ENCODE measurements at places on chromosomes 11 and 22.

- DNase-seq, result no peak
Observed at GRCh38 chr22:48137640-48138039, 1375.2 kb downstream of the TBC1D22A start.

DNA sequence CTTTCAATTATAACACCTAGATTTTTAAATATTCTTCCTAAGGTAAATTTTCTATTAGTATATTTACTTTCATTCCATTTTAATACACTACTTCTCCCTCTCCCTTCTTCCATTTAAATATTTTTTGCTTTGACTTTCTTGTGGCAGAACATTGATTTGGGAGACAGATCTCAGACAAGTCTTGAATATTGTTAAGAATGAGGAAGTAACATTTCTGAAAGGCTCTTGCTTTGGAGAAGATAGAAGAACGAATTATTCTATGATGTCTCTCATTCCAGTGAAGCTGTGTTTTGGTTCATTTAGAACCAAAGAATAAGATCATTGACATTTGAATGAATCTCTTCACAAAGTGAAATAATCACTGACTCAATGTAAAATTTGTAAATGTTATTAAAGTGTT lies 2.4 kb downstream of the IPO7 start:
- no peak for DNase-seq

DNA sequence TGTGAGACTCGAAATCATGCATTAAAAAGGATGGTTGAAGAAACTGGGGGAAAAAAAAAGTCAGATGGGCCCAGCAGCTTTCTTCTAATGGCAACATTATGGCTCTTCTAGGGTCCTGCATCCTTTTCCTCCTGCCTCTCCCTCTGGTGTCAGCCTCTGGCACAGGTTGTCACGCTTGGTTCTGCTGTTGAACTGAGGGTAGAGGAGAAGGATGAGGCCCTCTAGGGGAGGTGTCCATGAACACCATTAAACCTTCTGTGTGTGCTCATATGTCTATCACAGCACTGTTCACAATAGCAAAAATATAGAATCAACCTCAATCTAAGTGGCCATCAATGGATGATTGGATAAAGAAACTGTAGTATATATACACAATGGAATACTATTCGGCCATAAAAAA lies 36.0 kb downstream of the BUD13 start:
- peak; percentile 15 for DNase-seq

DNA sequence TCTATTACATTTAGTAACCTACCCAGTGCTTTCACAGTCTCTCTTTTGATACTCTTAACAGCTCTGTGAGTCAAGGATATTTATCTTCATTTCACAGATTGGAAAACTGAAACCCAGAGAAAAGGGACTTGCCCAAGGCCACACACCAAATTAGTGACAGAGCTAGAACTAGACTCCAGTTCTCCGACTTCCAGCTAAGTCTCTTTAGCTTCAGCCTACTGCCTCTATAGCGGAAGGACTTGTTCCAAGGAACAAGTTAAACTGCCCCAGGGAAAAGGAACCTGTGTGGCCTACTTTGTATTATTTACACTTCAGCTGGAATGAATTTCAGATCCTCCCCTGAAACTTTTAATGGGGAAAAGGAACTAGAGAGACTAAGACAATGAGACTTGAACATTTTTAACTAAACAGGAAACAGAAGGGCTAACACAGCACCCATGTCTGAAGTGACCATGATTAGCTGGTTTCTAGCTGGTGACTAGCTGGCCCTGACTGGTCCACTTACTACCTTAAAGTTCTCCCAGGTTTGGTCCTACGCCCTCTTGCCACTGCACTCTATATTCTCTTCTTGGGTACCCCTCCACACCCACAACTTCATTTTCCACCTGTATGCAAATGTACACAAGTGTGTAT lies 1.3 kb downstream of the LRRC51 start:
- no peak for DNase-seq

GRCh38 chr11:115930886-115931547 lies 426.8 kb upstream of the CADM1 start:
- DNase-seq, result peak; percentile 68

- DNase-seq, result no peak
Observed at GRCh38 chr11:26188554-26188953, 143.4 kb upstream of the ANO3 start.

DNA sequence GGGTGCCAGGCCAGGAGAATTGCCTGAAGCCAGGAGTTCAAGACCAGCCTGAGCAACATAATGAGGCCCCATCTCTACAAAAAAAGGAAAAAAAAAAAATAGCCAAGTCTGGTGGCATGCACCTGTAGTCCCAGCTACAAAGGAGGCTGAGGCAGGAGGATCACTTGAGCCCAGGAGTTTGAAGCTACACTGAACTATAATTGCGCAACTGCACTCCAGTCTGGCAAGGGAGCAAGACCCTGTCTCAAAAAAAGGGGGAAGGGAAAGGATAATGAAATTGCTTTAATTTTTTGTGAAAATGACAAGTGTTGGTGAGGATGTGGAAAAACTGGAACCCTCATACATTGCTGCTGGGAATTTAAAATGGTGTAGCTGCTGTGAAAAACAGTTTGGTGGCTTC lies 19.2 kb downstream of the STK33 start:
- DNase-seq, result no peak

GRCh38 chr11:62905296-62905695 lies 15.9 kb downstream of the CHRM1 start:
- DNase-seq, result no peak

DNA sequence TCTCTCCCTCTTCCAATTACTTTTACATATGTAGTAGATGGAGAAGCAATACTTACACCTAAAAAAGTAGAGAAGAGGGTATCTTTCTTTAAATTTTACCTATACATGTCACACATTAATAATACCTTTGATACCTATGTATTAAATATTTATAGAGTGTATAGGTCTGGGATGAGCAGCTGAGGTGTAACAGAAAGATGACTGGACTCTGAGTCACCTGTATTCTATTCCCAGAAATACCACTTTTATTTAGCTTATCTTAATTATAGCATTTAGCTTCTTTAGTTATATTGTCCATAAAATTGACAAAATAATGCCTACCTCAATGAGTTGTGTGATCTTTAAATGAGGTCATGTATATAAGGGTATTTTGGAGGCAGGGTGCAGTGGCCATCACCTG lies 30.6 kb upstream of the YAP1 start:
- no peak for DNase-seq

DNA sequence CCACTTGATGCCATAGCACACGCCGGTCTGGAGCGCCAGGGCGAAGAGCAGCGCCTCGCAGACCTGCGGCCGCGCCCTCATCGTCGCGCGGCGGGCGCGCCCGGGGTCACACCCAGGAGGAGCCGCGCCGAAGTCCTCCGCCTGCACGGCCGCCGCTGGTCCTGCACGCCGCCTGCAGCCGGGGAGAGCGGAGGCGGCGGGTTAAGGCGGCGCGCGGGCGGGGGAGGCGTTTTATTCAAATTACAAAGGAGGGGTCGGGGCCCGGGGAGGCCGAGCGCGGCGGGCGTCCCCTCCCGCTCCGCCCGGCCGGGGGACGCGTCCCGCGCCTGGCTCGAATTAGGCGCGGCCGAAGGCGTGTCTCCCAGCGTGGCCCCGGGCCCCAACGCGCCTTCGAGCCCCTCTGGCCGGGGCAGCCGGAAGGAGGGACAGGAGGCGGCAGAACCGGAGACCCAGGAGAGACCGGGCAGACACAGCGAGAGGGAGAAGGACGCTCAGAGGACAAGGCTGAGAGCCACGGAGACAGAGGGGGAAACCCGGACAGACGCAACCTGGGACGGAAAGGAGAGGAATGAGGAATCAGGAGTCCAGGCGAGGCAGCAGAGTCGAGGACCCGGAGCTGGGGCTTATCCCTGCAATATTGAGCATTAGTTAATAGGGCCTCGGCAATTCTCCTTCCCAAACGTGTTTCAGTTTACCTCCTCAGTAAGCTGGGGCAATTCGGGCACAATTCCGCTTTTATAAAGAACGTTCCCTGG lies at the start of gene WNT11:
Gene WNT11, minus strand, starts transcription at position 176 of the 755 bp plus-strand sequence. Its CDS starts 95 bp downstream, at position 81.
- DNase-seq, result peak; percentile 43

GRCh38 chr11:104588970-104589369 lies 309.3 kb downstream of the CASP12 start:
- DNase-seq, result no peak

GRCh38 chr11:117597071-117597470 lies 199.9 kb downstream of the DSCAML1 start:
- DNase-seq, result peak; percentile 70

DNA sequence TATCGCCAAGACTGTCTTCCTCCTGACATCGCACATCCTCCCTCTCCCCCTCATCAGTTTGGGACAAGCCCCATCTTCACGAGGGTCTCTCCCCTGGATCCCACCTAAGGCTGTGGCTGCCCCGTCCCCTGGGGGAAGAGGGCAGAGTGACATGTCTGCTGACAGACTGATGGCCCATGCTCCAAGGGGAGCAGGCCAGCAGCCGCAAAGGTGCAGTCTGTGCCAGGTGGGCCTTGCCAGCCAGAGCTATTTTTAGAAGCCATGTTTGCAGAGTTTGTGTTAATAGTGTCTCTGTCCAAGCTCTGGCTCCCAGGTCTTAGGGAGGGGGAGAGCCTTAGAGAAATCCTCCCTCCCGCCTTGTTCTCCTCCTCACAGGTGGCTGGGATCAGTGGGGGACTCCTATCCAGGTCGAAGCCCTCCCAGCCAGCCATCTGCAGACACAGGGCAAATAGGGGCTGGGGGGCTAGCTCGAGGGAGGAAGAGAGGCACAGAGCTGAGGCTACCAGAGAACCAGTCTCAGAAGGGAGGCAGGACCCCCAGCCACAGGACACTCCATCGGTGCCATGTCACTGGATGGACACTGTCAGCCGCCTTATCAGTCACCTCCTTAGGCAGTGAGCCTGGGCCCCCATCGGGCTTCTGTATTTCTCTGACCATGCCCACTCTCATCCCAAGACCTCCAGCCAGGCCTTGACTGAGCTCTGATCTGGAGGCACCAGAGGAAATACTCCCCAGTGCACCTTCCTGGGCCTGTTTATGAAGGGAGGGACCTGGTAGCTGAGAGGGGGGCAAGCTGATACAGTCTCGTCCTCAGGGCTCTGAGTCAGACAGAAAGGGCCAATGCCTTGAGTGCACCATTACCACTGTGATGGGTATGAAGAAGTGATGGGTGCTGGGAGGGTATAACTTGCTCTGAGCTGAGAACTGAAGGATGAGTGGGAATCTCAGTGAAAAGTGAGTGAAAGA lies 49.3 kb downstream of the CHRDL2 start:
- DNase-seq, result no peak

DNA sequence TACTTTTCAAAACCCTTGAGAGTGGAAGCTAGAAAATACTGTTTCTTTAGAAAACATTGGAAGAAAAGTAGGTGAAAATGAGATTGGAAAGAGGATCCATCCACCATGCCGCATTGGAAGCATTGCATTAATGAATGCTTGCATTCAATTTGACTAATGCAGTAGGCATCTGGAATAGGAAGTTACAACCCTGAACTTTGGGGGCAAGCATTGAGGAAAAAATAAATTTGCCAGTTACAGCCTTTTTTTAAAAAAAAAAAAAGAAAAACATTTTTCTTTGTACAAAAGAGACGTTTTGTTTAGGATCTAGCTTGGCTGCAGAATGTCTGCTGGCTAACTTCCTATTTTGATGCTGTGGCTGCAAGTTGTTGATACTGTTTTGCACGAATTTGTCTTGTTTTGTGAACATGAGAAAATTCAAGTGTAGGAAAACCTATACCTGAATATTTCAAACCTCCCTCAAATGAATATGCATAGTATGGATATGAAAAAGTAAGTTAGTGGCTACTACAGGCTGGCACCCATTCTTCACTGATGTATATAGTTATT lies 28.1 kb downstream of the RTN3 start:
- no peak for DNase-seq

- no peak for DNase-seq
Observed at GRCh38 chr22:19098157-19098556, 24.1 kb downstream of the DGCR2 start.

GRCh38 chr11:12280838-12281565 lies 96.4 kb upstream of the PARVA start:
- no peak for DNase-seq

- DNase-seq, result no peak
Observed at GRCh38 chr11:134499990-134500389, 87.9 kb upstream of the B3GAT1 start.

DNA sequence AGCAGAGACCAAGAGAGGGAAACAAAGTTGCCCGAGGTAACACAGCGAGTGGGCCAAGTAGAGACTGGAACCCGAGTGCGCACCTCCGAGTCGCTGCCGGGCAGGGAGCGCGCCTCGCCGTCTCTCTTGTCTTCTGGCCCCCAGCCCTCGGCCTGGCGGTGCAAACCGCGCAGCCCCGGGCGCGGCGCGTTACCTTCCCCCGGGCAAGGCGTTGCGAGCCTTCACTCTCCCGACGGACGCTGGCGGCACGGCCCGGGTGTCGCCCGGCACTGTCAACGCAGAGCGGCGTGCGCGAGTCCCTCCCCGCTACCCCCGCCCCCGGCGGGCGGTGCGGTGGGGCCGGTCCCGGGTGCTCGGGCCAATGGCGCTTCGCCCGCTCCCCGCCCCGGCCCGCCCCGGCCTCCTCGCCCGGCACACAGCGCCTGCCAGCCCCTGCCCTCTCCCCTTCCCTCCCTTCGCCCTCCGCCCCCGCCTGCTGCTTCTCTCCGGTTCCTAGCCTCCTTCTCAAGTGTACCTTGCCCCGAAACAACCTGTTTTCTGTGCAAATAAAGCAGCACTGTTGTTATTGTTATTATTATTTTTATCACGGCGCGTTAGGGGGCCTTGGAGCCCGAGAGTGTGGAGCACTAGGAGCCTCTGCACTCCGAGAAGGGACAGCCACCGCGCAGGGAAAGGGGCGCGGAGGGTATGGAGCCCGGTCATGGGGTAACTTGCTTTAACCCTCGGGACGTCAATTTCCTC lies at the start of gene SYTL2:
Gene SYTL2, minus strand, starts transcription at position 271 of the 741 bp plus-strand sequence. CDS start 53,416 bp downstream, outside the sequence.
- DNase-seq, result peak; percentile 41

GRCh38 chr11:6635082-6635932 lies 16.1 kb upstream of the TPP1 start:
- no peak for DNase-seq

DNA sequence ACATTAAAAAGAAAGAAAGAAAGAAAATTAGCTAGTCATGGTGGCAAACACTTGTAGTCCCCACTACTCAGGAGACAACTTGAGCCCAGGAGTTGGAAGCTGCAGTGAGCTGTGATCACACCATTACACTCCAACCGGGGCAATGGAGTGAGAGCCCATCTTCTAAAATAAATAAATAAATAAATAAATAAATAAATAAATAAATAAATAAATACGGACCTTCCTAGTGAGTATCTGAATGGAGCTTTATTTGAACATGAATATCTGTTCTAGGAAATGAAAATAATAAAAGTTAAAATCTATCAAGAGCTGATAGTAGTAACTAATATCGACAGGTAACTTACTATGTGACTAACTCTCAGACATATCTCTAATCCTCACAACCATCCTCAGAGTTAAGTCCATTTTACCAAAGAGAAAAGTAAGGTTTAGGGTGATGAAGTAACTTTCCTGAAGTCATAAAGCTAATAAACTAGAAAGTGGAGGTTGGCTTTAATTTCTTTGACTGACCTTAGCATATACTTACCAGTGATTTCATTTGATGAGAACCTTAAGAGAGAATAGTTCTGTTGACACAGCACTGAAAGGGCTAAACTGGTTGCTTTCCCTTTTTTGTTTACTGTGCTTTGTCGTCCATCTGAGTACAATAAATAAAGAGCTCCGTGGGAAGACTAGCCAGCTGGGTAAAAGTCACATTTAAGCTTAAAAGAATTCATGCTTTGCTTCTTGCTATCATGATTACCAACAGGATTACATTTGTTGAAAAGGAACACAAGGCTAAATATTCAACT lies 22.4 kb downstream of the ENTHD1 start:
- no peak for DNase-seq

Measured in GM12865 (cell line).